ENCODE measurements at places on chromosomes 2 and 18.

- no peak for DNase-seq
Observed at GRCh38 chr18:10953672-10954071, 195.7 kb downstream of the PIEZO2 start.

GRCh38 chr2:180520921-180521581 lies 459.4 kb upstream of the UBE2E3 start:
- no peak for DNase-seq

- no peak for DNase-seq
Observed at GRCh38 chr18:48825101-48825745, 125.5 kb downstream of the SMAD7 start.

- no peak for DNase-seq
Observed at GRCh38 chr2:127546797-127547196, 11.3 kb downstream of the MYO7B start.

DNA sequence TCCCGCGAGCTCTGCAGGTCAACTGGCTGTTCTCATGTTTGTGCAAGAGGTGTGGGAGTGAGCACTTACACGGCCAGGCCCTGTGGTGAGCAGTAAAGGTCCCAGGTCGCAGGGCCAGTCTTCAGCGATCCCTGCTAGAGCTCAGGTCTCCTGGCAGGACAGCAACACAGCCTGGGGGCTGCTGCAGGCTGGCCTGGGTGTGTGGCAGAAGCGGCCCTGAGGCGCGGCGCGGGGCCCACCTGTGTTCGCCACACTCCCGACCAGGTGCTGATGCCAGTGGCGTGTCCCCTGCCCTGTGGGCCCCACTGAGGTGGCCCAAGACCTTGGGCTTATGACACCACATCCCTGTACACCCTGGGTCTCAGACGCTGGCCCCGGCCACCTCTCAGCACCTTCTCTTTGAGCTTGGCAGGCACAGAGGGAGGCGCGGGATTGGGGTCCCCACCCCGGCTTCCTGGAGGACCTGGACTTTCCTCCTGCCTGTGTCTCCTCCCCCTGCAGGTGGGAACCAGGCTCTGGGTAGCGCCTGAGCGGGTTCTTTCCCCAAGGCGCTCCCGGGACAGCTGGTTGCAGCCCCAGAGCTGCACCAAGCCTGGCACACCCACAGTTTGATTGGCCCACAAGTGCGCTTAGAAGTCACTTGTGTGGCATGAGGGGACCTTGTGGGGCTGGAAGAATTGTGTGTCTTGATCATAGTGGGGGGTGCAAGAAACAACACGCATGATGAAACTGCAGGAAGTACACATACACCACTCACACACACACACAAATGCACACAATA lies 59.2 kb downstream of the TWIST2 start:
- DNase-seq, result no peak

DNA sequence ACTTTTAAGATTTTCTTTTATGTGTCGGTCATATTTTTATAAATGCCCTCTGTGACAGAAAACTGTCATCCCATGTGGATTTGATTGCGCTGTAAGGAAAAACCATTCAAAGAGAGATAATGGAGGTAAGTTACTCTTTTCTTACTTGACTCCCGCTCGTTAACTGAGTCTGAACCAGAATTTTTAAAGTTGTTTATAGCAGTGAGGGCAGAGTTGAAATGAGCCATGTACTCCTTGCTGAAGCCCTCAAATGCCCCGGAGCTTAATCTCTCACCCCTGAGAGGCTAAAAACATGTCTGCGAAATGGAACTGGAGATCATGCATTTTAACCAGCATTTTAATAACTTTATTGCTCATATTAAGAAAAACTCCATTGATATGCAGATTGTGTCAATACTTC lies 320.0 kb upstream of the SOX11 start:
- DNase-seq, result no peak

- no peak for DNase-seq
Observed at GRCh38 chr2:144349674-144350073, 170.2 kb downstream of the ZEB2 start.

DNA sequence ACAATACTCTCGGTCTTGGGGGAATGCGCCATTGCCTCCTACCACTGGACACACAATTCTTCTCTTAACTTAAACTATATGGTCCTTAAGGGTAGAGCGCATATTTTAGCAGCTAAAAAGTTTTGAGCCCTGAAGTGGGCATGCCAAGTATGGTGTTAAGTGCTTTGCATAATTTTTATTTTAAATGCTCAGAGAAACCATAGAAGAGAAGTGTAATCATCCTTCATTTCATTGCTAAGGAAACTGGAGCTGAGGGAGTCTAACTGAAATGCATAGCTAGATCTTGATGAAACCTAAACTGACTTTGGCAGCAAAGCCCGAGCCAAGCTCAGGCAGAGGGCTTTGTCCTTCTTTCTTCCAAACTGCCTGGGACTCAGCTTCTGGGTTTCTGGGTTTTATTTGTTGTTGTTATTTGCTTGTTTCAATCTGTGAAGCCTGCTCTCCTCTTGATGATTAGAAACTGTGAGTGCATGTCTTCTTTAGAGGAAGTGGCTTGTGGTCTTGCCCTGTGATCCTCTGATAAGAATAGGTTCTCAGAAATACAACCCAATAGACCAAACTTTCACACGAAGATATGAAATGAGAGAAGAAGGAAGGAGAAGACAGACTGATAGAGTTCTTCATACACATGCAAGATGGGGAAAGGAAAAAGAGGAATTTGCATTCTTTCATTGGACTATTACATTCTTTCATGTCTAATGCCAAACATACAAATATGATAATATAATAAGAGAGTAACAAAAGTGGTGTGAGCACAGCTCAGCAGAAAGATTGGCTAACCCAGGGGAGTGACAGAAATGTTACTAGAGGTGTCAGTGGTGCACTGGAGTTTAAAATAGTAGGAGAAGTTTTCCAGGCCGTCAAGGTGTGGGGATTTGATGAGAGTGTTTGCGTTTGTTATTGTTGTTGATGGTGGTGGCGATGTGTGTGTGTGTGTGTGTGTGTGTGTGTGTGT lies 7.5 kb upstream of the RNF144A start:
- peak; percentile 98 for DNase-seq

GRCh38 chr2:130351711-130352110 lies 4.1 kb upstream of the PTPN18 start:
- no peak for DNase-seq

GRCh38 chr2:148501545-148501944 lies 143.0 kb upstream of the EPC2 start:
- DNase-seq, result peak; percentile 92

GRCh38 chr2:8303322-8303832 lies 378.5 kb upstream of the ID2 start:
- DNase-seq, result peak; percentile 47

GRCh38 chr2:152431370-152432098 lies 96.6 kb downstream of the FMNL2 start:
- no peak for DNase-seq

DNA sequence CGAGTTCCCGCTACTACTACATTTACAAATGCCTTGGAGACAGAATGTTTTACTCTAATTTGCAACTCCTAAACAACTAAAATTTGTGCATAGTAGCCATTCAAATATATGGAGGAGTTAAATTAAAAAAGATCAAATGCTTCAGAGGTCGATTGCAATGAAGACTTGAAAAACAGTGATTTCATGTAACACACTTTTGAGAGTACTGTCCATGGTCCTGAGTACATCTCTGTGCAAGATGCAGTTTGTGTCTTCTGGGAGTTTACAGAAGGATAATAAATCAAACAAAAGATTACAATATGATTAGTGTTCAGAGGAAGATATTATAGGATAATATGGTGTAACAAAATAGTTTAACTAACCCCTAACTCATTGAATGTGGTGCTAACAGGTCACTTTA lies 894.7 kb downstream of the TMEM182 start:
- DNase-seq, result peak; percentile 15

- no peak for DNase-seq
Observed at GRCh38 chr2:27123302-27124150, at the start of gene ABHD1. Gene ABHD1, plus strand, starts transcription at chr2:27123815. Its CDS starts 134 bp downstream, at chr2:27123949.

All from OCI-M1 (cell line).